ENCODE measurements at places on chromosomes 7 and 10.

DNA sequence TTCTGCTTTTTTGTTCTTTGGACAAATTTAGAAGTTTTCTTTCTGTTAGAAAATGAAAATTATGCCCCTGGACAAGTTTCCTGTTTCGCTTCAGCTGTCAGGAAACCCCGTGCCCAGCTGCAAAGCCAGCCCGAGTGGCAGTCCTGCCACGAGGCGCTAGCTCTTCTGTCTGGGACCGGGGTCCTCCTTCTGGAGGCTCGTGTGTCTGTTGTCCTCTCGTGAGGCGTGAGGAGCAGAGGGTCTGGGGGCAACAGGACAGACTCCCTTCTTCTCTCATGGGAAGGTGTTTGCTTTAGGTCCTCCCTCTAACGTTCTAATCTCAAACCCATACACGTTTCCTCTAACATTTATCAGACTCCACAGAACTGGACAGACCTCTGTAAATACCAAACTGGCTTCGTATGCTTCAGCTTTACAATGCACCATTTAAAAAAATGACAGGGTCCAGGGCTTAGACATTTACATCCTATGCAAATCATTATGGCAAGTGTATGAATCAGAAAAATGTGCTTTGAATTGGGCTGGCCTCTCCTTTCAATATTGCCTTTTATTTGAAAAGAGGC lies 184.5 kb upstream of the SHH start:
- no peak for DNase-seq

DNA sequence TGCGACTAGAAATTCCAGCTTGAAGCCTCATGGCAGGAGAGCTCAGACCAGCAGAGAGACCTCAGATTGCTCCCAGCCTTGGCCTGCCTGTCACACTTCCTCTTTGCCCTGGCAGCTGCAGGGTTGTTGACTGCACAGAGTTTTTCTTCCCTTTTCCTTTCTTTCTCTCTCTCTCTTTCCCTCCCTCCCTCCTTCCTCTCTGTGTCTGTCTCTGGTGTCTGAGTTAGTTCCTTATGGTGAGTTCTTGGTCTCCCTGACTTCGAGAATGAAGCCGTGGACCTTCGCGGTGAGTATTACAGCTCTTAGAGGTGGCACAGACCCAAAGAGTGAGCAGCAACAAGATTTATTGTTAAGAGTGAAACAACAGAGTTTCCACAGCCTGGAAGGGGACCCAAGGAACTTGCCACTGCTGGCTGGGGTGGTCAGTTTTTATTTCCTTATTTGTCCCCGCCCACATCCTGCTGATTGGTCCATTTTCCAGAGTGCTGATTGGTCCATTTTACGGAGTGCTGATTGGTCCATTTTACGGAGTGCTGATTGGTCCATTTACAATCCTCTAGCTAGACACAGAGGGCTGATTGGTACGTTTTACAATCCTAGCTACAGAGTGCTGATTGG lies 266.3 kb downstream of the RPS24 start:
- peak; percentile 28 for DNase-seq

GRCh38 chr10:102367441-102367840 lies 28.1 kb upstream of the NFKB2 start:
- DNase-seq: no peak

DNA sequence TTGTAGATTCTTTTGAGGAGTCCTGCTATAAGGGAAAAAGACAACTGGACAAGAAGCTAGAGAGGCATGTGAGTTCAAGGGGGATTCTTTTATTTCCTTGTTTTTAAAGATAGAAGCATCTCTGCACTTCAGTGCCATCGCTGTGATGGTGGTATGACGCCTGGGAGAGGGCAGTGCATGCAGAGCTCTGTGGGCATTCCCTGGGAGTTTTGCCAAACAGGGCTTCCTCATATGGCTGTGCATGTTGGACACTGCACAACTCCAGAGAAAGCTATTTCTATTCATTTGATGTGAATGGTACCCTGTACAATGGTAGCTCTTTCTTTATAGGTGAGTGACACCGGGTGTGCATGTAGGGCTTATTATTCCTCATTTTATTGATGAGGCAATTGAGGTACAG lies 599.5 kb upstream of the DPP6 start:
- DNase-seq: no peak

- DNase-seq: no peak
Measured at GRCh38 chr7:68276725-68277124, 1280.1 kb downstream of the TYW1 start.

DNA sequence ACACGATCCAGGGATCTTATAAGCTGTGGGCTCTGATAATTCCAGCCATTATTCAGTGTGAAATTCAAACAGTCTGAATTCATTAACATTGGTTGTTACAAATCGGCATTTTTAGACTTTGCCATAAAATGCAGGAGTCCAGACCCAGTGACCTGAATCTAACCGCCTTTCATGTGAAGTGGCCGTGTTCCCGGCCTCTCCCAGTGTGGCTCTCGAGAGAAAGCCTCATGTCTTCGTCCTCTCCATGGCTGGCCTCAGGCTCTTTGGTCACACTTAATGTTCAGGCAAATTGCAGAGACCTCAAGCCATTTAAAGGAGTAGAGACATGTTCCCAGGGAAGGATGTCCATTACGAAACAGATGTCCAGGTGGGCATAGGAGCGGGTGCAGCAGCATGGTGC lies 59.3 kb downstream of the CTBP2 start:
- no peak for DNase-seq

GRCh38 chr7:71019706-71020105 lies 112.2 kb upstream of the GALNT17 start:
- DNase-seq: no peak

- no peak for DNase-seq
Measured at GRCh38 chr7:31338706-31339105, 1.8 kb downstream of the NEUROD6 start.

DNA sequence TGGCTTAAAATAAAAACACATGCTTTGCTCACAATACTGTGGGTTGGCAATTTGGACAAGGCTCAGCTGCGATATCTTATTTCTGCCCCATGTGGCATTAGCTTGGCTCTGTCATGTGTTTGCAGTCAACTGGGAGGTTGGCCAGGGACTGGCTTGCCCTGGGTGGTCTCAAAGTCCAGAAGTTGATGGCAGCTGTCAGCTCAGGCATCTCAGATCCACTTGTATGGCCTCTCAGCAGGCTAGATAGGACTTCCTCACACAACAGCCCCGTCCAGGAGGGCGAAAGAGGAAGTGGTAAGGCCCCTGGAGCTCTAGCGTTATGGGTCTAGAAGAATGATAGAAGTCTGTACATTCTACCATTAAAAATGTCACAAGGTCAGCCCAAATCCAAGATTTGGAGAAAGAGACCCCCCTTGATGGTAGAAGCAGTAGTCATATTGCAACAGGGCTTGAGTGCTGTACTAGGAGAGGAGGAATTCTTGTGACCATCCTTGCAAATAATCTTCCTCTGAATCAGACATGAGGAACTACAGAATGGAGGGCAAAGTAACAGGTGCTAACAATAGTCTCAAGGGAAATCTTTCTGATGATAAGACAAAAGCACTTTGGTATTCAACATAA lies 166.2 kb downstream of the FAM107B start:
- DNase-seq: no peak
